ENCODE measurements at places on chromosomes 12 and 14.

- peak; percentile 18 for DNase-seq
Observed at GRCh38 chr12:14213542-14213941, 151.9 kb upstream of the ATF7IP start.

DNA sequence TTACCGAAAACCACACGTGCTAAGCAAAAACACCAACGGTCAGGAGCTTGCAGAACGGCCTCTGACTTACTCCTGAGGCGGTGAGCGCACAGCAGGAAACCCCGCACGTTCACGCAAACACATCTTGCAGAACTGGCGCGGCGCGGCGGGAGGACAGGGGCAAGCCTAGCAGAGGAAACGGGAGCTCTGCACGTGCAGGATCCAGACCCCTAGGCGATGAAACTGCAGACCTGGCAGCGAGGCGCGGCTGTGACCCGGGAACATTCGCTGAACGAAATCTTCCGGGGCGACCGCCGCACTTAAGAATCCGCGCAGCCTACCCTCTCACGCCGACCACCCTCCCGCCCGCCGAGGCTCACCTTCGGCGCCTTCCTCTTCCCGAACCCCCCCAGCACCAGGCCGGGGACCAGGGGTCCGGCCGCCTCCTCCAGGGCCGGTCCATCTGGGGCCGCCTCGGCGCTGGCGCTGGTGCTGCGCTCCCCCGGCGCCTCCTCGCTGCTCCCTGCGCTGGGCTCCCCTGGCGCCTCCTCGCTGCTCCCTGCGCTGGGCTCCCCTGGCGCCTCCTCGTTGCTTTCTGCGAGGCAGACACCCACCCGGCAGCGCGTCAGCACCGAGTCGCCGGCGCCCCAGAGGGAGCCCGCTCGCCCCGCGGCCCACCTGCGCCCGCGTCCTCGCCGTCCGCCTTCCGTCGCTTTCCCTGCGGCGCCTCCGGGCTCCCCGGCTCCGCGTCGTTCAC, 615 bp downstream of the DDX51 start:
- DNase-seq = no peak

GRCh38 chr14:28468191-28469151, 298.1 kb upstream of the FOXG1 start:
- DNase-seq = peak; percentile 6

GRCh38 chr12:114678028-114678427, 5.9 kb downstream of the TBX3 start:
- DNase-seq = no peak

DNA sequence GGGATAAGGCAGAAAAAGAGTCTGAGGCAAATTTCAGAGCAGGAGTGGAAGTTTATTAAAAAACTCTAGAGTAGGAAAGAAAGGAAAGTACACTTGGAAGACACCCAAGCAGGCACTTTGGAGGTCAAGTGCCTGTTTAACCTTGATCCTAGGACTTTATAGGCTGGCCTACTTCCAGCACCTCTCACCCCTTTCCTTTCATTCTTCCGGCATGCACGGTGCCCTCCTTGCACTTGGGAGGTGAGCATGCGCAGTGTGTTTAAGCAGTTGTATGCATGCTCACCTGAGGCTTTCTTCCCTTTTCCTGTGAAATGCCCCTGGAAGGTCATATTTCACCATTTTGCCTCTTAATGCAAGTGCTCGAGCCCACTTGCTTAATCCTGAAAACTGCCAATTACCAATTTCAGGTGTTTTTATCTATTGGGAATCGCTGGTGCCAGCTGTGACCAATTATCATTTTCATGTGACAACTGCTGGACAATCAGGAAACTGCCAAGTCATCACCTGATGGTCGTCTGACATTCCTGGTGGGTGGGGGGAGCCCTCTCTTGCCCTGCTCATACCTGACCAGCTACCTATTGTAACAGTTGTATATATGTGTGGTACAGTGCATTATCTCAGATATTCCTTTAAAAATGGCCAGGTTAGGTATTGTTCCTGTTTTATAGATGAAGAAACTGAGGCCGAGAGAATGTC, 53.5 kb downstream of the SUDS3 start:
- DNase-seq = no peak

GRCh38 chr14:31884776-31885379, 192.2 kb upstream of the ARHGAP5 start:
- peak; percentile 59 for DNase-seq

DNA sequence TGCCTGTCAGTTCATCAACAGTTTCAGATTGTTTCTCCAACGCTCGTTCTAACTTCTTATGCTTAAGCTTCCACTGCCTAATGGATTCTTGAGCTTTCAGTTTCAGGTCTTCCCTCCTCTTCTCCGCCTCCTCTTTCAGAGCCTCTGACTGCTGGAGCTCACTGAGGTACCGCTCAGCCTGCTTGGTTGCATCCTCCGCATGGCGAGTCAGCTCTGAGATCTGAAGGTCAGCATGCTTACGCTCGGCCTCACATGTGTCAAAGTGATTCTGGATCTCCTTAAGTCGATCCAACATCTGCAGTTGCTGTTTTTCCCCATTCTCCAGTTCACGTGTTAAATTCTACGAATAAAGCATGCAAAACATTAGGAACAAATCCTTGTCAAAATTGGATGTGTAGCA, 148.8 kb downstream of the CEP128 start:
- DNase-seq = no peak
